Activated CD8-positive, alpha-beta T cell treated with anti-CD3 and anti-CD28 coated beads for 36 hours (primary cell): ENCODE measurements at places on chromosomes 6 and 20. TPM values are rescaled to one million over a fixed set of nuclear protein-coding genes. Genes with fewer than 3 reads are reported as not detected.

RAET1L gene
- total RNA-seq = not detected

SIRPD gene
- total RNA-seq = not detected

PCK1 gene
- total RNA-seq = not detected

TUBE1 gene
- total RNA-seq = 39.1 TPM

DLK2 gene
- 1.1 TPM for total RNA-seq

BPIFA1 gene
- not detected for total RNA-seq

DNA sequence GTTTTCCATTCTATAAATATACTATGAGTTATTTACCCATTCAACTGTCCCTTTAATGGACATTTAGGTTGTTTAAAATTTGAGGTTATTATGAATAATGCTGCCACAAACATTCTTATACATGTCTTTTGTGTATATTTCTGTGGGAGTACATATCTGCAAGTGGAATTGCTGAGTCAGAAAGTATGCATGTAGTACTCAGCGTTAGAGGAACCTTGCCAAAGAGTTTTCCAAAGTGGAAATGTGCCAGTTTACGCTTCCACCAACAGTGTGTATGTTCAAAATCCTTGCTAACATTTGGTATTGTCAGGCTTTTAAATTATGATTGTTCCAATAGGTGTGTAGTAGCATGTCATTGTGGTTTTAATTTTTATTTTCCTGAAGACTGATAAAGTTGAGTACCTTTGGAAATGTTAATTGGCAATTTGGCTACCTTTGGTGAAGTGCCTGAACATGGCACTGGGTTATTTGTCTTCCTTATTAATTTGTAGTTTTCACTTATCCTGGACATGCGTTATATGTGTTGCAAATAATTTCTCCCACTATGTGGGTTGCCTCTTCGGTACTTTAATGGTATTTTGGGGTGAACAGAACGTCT is 341.2 kb downstream of the CD83 start:
- no peak overlapping the region for H3K27ac ChIP-seq
- H3K4me3 ChIP-seq = no peak overlapping the region
- H3K4me1 ChIP-seq = peaks cover 20% of the 10 kb centered on the region
- H3K27me3 ChIP-seq = peaks cover 2% of the 10 kb centered on the region

- peaks cover 12% of the 10 kb centered on the region for H3K4me1 ChIP-seq
- no peaks in the 10 kb centered on the region for H3K36me3 ChIP-seq
- H3K4me3 ChIP-seq = no peak overlapping the region
- H3K27ac ChIP-seq = no peak overlapping the region
Measured at GRCh38 chr6:25253351-25253750, 25.8 kb upstream of the CARMIL1 start.

- H3K27ac ChIP-seq = peak overlapping the region; percentile 57
- H3K4me1 ChIP-seq = peaks cover 47% of the 10 kb centered on the region
Measured at GRCh38 chr20:25035921-25036320, 22.0 kb downstream of the ACSS1 start.

DNA sequence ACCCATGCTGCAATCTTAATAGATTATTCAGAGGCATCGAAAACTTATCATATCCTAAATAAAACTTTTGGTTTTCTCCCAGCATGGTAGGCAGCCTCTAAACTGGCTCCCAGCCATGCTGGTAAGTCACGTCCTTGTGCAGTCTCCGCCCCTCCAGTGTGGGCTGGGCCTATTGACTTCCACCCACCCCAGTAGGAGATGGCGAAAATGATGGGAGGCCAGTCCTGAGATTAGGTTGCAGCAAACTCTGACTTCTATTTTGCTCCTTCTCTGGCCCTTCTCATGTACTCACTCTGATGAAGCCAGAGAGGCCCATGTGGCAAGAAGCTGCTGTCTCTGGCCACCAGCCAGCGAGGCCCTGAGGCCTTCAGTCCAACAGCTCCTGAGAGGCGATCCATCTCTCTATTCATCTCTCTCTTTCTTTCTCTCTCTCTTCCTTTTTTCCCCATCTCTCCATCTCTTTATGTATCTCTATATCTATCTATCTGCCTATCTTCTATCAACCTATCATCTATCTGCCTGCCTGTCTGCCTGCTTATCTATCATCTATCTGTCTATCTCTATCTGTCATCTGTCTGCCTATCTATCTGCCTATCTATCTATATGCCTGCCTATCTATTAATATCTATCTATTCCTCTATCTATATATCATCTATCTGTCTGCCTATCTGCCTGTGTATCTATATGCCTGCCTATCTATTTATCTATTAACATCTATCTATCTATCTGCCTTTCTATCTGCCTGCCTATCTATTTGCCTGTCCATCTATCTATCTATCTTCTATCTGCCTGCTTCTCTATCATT is 52.7 kb upstream of the STX16 start:
- peaks cover 5% of the 10 kb centered on the region for H3K27me3 ChIP-seq
- H3K4me3 ChIP-seq = no peak overlapping the region
- no peak overlapping the region for H3K27ac ChIP-seq
- H3K4me1 ChIP-seq = no peaks in the 10 kb centered on the region

- peaks cover 44% of the 10 kb centered on the region for H3K4me1 ChIP-seq
- no peak for DNase-seq
- no peaks in the 10 kb centered on the region for H3K27me3 ChIP-seq
- peak overlapping the region; percentile 3 for H3K4me3 ChIP-seq
- no peaks in the 10 kb centered on the region for H3K36me3 ChIP-seq
- H3K27ac ChIP-seq = peak overlapping the region; percentile 30
Measured at GRCh38 chr6:152298055-152298647, 339.0 kb downstream of the SYNE1 start.

DNA sequence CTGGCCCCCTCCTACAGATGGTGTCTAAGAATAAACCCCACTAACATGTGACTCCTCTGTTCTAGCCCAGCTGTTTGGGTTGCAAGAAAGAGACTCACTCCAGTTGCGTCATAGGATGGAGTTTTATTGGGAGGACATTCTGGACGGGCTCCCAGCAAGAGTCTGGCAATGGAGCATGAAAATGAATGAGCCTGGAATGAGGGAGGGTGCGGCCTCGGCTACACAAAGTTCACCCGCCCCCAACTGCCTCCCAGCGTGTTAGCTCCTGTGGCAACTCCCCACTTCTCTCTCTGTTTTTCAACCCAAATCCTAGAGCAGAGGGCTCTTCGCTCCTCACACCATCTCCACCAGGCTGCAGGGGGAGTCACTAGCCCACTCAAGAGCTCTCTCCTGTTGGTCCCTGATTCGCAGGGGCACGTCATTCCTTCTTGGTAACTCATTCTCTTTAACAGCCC is 5.1 kb upstream of the ADAM33 start:
- no peaks in the 10 kb centered on the region for H3K36me3 ChIP-seq
- H3K4me3 ChIP-seq = no peak overlapping the region
- no peak overlapping the region for H3K27ac ChIP-seq
- H3K27me3 ChIP-seq = peaks cover 14% of the 10 kb centered on the region
- no peaks in the 10 kb centered on the region for H3K4me1 ChIP-seq
- DNase-seq = no peak

DNA sequence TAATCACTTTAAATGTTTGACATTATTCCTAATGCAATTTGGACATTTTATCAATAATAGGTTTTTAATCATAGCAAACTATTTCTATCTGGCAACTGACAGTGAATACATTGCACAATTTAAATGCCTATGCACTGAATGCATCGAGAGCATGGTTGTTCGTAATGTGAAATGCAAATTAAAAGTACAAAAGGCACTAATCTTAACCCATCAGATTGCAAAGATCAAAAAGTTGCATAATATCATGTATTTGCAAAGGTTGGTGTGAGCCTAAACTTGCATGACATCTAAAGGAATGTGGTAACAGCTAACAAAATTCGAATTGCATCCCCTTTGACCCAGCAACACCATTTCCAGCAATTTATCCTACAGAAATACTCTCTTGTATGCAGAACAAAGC is 469.9 kb upstream of the IRAK1BP1 start:
- H3K4me1 ChIP-seq = no peaks in the 10 kb centered on the region
- H3K27me3 ChIP-seq = no peaks in the 10 kb centered on the region
- no peak overlapping the region for H3K27ac ChIP-seq
- DNase-seq = no peak

DNA sequence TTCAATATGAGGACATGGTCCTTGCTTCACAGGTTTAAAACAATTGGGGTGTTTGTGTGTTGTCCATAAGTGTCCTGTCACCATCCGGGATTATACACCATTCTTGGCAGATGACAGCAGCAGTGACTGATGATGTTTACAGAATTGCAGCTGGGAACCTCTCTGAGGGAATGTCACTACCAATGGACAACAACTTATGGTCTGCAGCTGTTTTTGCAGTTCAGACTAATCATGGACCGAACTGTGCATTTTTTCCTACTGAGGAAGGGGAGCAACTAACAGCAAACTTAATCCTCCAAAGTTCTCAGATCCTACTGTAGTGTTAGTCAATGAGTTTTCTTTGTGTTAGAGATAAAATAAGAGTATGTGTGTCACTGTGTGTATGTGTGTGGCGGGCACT is 26.0 kb downstream of the FAM229B start:
- H3K36me3 ChIP-seq = no peaks in the 10 kb centered on the region
- H3K4me3 ChIP-seq = no peak overlapping the region
- DNase-seq = no peak
- H3K27ac ChIP-seq = no peak overlapping the region

DNA sequence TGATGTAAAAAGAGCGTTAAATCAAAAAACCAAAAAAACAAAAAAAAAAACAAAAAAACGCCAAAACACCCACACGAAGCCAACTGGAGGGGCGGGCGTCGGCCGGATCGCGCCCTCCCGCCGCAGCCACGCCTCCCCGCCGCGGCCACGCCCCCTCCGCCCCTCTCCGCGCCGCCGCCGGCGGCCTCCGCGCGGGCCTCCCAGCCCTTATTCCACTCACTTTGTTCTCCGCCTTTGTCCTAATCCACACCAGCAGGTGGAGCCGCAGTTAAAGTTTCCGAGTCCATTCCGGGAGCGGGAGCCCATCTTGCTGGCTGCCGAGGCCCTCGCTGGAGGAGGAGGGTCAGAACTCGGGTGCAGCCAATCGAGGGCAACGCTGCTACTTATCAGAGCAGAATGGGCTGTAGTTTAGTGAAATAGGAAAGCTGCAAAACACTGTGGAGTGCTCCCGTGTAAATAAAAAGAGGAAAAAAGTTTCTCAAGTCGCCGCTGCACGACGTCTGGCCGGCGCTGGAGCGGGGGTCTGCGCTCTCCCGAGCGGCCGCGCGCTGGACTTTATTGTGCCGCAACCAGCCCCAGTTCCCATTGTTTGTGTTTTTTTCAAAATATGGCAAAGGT is at the start of gene ASF1A:
Gene ASF1A (plus strand): TSS at position 346 of the 618 bp plus-strand sequence. CDS start 262 bp downstream, at position 608.
- H3K27ac ChIP-seq = peak within 1 kb of the TSS; percentile 99
- peak within 1 kb of the TSS; percentile 91 for H3K4me3 ChIP-seq
- peaks cover 55% of the 10 kb centered on the region for H3K4me1 ChIP-seq
- peak; percentile 97 for DNase-seq
- H3K27me3 ChIP-seq = no peaks in the 10 kb centered on the region

- H3K27me3 ChIP-seq = no peaks in the 10 kb centered on the region
- H3K4me1 ChIP-seq = no peaks in the 10 kb centered on the region
- H3K4me3 ChIP-seq = no peak overlapping the region
- no peak for DNase-seq
- no peak overlapping the region for H3K27ac ChIP-seq
Measured at GRCh38 chr6:162226803-162227202, 500.8 kb downstream of the PRKN start.

DNA sequence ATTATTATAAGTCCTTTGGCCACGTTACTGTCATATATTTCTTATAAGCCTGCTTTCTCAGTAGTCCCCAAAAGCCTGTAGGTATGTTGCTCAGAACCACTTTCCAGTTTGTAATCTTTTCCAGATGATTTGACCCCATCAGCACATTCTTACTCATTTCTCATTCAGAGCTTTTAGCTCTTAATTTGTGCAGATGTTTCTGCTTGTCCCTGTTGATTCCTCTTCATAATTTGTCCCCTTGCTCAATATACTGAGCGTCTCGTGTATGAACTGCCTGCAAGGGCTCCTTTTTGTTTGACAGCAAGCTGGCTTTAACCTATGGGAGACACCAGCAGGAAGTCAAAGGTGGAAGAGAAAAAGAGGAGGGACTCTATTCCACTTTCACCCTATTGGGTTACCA is 733.8 kb upstream of the GJE1 start:
- H3K27me3 ChIP-seq = no peaks in the 10 kb centered on the region
- no peak overlapping the region for H3K4me3 ChIP-seq
- H3K36me3 ChIP-seq = no peaks in the 10 kb centered on the region
- peaks cover 6% of the 10 kb centered on the region for H3K4me1 ChIP-seq
- no peak for DNase-seq
- H3K27ac ChIP-seq = no peak overlapping the region

DNA sequence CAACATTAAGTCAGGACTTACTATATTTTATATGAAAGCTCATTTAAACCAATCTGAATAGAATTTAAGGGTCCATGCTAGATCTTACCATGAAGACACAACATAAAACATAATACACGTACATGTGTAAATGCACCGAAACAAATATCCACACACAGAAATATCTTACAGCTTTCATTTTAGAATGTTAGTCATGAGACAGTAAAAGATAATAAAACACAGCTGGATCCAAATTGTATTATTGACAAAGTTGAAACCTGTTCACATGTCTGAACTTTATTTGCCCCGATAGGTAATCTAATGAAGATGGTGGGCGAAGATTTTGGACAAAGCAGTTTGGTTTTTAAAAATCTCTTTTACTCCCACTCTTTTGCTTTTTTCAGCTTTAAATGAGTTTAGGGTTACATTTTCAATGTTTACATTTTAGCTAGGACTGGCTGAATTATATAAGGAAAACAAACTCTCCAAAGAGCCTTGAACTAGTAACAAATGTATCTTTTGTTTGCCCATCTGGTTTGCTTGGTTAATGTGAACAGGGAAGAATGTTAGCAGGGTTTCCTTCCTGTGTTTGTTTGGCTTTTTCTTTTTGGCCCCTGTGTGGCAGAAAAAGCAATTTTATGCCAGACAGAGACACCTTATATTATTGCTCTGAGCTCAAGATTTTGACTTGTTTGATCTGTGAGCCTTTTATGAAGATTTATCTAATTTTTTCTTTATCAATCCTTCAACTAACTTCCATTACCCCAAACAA is 5.1 kb upstream of the TMEM181 start:
- no peak for DNase-seq
- no peaks in the 10 kb centered on the region for H3K36me3 ChIP-seq
- H3K4me1 ChIP-seq = peaks cover 7% of the 10 kb centered on the region
- no peak overlapping the region for H3K27ac ChIP-seq

DNA sequence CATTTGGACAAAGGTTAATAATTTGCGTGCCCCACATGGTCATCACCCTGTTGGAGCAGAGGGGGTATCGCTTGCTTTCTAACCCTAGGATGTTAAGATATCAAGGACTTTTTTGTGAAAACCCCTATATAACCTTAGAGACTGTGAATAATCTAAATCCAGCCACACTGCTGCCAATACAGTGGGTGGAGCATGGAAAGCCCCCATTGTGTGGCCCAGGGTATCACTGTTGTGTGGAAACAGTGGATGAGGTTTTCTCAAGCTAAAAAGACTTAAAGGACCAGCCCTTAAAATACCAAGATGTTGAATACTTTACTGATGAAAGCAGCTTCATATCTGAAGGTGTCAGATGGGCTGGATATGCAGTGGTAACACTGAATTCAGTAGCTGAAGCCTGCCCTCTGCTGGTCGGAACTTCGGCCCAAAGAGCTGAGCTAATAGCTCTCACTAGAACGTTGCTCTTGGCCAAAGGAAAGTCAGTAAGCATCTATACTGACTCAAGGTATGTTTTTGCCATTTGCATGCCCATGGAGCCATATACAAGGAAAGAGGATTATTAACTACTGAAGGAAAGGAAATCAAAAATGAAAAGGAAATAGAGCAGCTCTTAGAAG is 695.2 kb downstream of the PHF3 start:
- DNase-seq = peak; percentile 69
- no peaks in the 10 kb centered on the region for H3K36me3 ChIP-seq
- no peak overlapping the region for H3K4me3 ChIP-seq
- H3K27me3 ChIP-seq = no peaks in the 10 kb centered on the region
- H3K4me1 ChIP-seq = no peaks in the 10 kb centered on the region

- peak overlapping the region; percentile 49 for H3K4me3 ChIP-seq
- H3K27ac ChIP-seq = peak overlapping the region; percentile 97
Measured at GRCh38 chr6:24882835-24883555, 52.8 kb downstream of the RIPOR2 start.
